ENCODE measurements at places on chromosomes 4 and X.

- no peak for DNase-seq
These were observed 49.6 kb downstream of the CASP3 start for GRCh38 chr4:184599492-184600135.

GRCh38 chr4:168711197-168712140, 214.6 kb downstream of the PALLD start:
- no peak for DNase-seq

GRCh38 chr4:86233681-86234080, 126.2 kb downstream of the MAPK10 start:
- DNase-seq, result no peak

DNA sequence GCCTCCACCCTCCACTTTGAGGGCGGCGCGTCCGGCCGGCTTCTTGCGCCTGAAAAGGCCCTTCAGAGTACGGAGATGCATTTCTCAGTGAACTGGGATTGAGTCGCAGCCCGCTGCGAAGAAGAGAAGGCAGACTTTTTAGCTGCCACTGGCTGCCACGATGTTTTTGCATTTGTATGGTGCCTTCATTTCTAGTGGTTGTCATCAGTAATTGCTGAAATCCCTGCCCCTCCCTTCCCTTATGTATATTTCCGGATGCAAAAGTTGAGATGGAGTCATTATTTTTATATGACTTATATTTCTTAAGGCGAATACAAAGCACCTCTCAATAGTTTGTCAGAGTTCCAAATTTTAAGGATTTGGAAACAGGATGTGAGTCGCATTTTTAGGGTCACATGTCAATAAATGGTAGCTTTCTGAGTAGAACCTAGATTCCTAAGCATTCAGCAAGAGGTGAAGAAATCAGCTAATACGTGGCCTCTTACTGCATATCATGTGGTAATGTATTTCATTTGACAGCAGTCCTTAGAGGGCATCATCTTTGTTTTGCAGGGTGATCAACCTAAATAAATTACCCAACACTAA, 658 bp downstream of the ATP6AP2 start:
- no peak for DNase-seq

DNA sequence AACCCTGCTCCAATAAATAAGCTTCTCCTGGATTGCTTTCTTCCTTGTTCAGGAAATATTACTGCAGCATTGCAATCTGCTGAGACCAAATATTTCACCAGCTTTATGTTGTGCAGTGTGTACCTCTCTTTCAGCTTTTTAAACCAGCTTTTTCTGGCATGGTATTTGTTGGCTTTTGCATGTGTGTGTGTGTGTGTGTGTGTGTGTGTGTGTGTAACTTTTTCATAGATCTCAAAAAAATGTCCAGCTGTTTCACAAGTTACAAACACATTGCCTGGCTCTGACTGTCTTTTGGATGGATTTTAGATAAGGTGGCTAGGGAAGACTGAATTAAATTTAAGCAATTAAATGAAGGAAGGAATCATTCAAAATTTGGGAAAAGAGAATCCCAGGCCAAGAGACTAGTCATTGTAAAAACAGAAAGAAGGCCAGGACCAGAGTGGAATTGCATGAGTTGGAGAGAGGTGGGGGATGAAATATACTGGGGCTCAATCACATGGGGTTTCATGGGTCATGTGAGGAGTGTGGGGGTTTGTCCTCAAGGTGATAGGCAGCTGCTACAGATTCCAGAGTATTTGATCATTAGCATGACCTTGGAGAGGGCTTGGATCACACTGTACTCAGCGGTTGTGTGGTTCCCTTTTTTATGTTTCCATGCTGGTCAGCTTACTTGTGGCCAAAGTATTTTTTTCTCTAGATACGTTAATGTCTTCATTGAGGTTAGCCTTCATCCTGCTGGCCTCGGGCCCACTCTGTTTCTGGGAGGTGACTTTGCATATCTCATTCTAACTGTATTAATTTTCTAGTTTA, 357.7 kb upstream of the BOD1L1 start:
- no peak for DNase-seq
